Esophagus muscularis mucosa (tissue), 4 donors: ENCODE measurements at places on chromosomes 7 and 10. TPM values are rescaled to one million over a fixed set of nuclear protein-coding genes. Genes with fewer than 3 reads are reported as not detected.

DEPP1 gene
- 32.0 TPM for total RNA-seq

GRCh38 chr7:32390210-32390609 lies 100.0 kb downstream of the LSM5 start:
- no peaks in the 10 kb centered on the region for H3K36me3 ChIP-seq
- H3K27me3 ChIP-seq = no peaks in the 10 kb centered on the region
- no peak overlapping the region for H3K27ac ChIP-seq
- no peak overlapping the region for H3K4me3 ChIP-seq
- no peak for DNase-seq

DNA sequence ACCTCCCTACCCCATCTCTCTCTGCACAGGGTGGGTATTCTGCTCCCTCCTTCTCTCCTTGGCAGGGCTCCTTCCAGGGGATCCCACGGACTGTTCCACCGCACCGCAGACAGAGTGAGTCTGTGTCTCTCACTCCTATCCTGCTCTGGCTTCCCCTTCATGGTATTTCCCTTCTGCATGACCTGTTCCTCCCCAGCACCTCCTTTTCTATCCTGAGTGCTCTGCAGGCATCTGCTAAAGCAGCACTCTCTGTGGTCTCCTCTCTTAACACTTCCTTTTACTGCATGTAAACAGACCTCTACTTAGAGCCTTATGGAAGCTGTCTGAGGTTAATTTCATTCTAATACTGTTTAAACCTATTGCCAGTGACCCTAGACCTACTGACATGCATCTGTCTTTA lies 171.5 kb downstream of the CCSER2 start:
- no peaks in the 10 kb centered on the region for H3K27me3 ChIP-seq
- DNase-seq = no peak
- no peak overlapping the region for H3K27ac ChIP-seq
- peaks cover 1% of the 10 kb centered on the region for H3K4me1 ChIP-seq

TUBB8 gene
- not detected for total RNA-seq

- H3K27ac ChIP-seq = no peak overlapping the region
- H3K27me3 ChIP-seq = no peaks in the 10 kb centered on the region
- H3K4me3 ChIP-seq = no peak overlapping the region
- DNase-seq = no peak
Measured at GRCh38 chr10:51960494-51960895, 261.1 kb upstream of the CSTF2T start.
